ENCODE measurements at places on chromosomes 1 and 21.

DNA sequence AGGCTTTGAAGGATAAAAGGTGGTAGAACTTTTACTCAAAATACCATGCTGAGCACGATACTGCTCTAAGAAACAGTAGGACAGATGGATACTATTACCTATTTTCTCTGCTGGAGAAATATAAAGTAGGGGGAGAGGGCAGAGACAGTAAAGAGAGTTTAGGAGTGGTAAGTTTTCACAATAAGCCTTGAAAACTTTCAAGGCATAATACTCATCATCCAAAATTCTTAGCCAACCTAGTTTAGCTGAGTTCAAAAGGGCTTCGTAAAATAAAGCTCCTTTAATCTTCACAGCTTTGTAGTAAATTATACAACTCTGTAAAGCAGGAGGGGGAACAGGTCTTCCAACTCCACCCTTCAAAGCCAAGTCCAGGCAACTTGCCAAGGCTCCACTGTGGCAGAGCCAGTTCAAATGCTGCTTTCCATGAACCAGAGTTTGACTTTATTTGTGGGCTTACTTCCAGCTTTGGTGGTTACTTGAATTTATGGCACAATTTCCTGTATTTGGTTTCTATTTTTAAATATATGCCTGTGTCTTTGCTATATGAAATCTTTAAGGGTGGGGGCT, 15.5 kb downstream of the TEX38 start:
- DNase-seq, result peak; percentile 27

DNA sequence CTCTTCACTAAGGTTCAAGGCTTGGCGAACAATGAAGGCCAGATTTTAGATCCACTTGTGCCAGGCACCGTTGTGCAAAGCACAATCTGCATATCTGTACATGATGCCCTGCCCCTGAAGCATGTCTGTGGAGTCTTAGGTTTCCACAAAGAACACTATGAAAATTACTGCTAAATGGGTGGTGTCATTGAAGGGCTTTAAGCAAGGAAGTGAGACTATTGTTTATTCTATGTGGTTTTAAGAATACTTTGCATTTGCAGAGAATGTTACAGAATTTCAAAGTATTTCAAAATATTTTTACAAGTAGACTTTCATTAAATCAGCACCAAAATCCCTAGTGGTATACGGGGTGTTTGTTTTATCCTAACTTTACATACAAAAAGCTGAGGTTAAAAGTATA, 8.8 kb downstream of the TSEN15 start:
- no peak for DNase-seq

DNA sequence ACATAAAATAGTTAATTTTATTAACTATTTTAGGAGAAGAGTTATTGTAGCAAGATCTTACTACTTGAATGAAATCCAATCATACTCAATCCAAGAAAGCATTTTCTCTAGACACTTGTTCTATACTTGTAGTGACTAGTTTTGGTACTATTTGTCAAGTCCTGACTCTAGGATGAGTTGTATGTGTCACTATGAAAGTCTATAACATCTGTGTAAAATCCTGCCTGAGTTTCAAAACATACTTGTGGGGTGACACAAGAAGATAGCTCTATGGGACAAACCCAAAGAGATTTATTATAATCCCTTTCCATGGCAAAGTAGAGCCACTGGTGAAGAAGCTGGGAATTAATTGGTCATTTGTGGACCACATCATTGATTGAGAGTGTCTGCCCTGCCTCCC, 1042.2 kb upstream of the ADGRL4 start:
- no peak for DNase-seq

DNA sequence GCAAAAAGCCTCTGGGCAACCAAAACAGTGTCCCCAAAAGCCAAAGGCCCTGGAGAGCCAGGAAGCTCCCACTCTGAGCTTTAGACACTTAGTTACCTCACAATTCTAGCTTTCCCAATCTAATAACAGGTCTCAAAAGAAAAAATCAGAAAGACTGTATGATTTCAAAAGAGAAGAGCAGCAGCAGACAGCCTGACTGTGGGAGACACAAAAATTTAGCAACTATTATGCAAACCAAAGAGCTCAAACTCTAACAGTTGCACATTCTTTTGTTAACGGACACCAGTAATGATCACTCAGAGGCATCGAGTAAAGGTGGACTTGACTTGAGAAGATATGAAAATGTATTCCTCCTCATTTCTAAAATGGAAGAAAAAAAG, 160.1 kb downstream of the SLC45A1 start:
- no peak for DNase-seq

DNA sequence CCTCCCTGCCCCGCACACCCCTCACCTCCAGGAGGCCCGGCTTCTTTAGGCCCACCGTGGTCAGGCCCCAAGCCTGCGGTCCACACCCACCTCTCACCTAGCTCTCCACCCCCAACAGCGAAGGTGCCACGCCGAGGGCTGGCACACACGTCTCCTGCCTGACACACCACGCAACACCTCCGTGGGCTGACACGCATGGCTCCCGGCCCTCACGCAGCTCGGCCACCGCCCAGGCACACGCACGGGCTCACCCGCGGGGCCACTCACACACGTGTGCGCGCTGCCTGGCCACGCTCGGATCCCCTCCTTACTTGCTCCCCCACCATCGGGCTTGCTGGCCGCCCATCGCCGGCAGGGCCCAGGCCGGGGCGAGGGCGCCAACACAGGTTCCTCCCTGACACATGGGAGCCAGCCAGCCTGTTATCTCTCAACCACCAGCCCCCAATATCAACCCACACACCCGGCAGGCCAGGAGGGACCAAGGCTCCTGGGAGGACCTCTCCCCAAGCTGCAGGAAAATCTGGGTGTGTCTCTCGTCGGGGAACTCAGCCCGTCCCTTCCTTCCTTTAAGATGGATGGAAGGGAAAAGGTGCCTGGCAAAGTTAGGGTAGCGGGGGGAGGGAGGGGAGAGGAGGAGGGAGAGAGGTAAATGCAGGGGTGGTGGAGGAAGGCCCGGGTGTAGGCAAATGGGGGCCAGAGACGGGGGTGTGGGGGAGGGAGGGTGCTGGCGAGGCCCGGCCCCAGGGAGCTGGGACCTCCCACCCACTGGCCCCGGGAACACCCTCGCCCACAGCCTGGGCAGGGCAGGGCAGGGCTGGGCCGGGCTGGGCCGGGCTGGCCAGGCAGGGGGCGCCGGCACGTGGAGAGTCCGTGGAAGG, 546 bp downstream of the ELOVL1 start:
- no peak for DNase-seq

DNA sequence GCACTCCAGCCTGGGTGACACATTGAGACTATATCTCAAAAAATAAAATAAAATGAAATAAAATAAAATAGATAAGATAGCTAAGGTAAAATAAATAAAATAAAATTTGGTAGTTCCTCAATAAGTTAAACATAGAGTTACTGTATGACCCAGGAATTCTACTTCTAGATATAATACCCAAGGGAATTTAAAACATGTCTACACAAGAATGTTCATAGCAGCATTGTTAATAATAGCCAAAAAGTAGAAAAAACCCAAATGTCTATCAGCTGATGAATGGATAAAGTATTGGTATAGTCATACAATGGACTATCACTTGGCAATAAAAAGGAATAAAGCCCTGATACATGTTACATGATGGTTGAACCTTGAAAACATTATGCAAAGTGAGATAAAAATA, 47.8 kb downstream of the CEP350 start:
- no peak for DNase-seq

- DNase-seq, result peak; percentile 30
Observed at GRCh38 chr1:116910379-116911187, 867 bp downstream of the PTGFRN start.

DNA sequence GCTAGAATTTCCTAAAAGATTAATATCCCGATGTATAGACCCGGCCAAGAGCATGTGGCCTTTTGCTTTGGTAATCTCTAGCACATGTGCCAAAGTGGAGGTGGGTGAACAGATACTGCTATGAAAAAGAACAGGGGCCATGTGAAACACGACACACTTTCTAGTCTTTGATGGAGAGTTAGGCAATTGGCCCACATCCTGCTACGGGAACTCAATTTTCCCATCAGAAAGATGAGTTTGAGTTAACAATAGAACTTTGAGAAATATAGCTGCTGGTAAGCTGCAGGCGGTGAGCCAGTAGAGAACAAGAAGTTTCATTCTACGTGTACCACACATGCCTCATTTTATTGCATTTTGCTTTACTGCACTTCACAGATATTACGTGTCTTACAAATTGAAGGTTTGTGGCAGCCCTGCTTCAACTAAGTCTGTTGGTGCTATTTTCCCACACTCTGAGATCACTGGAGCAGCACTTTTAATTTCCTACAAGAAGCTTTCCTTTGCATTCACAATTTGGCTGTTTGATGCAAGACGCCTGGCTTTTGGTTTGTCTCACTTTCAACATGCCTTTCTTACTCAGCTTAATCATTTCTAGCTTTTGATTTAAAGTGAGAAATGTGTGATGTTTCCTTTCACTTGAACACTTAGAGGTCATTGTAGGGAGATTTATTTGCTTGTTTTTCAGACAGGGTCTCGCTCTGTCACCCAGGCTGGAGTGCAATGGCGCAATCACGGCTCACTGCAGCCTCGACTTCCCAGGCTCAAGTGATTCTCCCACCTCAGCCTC, 46.3 kb downstream of the HTR6 start:
- DNase-seq, result no peak

DNA sequence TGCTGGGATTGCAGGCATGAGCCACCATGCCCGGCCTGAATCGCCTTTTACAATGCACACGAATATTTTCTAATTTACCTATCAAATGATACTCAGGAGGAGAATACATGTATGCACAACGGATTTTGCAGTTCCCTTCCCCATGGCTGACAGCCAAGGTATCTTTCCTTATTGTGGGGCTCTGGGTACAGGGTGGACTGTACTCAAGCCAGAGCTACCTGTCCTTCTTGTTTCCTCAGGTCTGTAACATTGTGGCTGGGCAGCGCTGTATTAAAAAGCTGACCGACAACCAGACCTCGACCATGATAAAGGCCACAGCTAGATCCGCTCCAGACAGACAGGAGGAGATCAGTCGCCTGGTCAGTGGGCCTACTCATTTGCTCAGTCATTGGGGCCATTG, 18.2 kb downstream of the AGO1 start:
- no peak for DNase-seq

- no peak for DNase-seq
Observed at GRCh38 chr1:117321680-117322609, 45.3 kb upstream of the MAN1A2 start.

GRCh38 chr1:220733086-220733601, 15.0 kb upstream of the MTARC2 start:
- DNase-seq, result peak; percentile 80

DNA sequence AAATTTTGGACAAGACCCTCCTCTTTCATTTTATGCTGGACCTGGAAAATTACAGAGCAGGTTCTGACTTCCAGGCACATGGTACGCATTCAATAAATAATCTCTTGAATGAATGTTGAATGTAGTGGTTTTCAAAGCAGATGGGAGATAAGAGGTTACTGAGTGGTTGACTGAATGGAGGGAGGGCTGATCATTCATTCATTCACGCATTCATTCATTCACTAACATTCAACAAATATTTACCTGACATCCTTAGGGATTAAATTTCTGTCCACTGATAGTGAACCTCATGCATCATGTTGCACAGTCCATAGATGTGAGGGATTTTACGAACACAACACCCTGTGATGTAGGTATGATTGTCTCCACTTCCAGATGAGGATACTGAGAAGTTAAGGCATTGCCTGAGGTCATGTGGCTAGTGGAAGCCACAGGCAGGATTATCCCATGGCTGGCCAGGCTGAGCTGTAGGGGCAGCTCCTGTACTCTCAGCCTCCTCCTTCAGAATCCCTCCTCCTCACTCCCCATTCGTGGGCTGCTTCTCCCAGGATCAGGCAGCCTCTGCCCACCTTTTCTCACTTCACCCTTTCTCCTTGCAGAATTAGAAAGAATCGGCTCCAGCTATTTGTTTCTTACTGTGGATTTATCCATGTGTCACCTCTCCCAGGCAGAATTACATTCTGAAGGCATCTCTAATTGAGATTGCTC, 48.4 kb upstream of the ATP5PO start:
- no peak for DNase-seq

- DNase-seq, result no peak
Observed at GRCh38 chr1:22286491-22286890, 143.6 kb upstream of the WNT4 start.

GRCh38 chr1:183870351-183871077, 65.6 kb downstream of the RGL1 start:
- no peak for DNase-seq

GRCh38 chr1:5509664-5510452, 482.4 kb downstream of the NPHP4 start:
- DNase-seq, result no peak

- DNase-seq, result no peak
Observed at GRCh38 chr1:99548943-99549605, 96.8 kb upstream of the PALMD start.

GRCh38 chr1:89259283-89259971, 13.2 kb downstream of the GBP5 start:
- no peak for DNase-seq

GRCh38 chr1:96660503-96660902, 61.1 kb upstream of the PTBP2 start:
- no peak for DNase-seq

- DNase-seq, result no peak
Observed at GRCh38 chr1:201069636-201070035, 42.6 kb downstream of the CACNA1S start.

DNA sequence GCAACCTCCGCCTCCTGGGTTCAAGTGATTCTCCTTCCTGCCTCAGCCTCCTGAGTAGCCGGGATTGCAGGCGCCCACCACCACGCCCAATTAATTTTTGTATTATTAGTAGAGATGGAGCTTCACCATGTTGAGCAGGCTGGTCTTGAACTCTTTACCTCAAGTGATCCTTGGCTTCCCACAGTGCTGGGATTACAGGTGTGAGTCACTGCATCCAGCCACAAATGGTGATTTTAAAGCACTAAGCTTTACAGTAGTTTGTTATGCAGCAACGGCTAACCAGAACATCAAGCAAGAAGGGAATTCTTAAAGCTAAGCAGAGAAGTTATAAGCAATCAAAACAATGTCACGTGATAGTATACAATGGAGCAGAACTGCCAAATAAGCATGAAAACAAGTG, 65.7 kb downstream of the NVL start:
- no peak for DNase-seq

DNA sequence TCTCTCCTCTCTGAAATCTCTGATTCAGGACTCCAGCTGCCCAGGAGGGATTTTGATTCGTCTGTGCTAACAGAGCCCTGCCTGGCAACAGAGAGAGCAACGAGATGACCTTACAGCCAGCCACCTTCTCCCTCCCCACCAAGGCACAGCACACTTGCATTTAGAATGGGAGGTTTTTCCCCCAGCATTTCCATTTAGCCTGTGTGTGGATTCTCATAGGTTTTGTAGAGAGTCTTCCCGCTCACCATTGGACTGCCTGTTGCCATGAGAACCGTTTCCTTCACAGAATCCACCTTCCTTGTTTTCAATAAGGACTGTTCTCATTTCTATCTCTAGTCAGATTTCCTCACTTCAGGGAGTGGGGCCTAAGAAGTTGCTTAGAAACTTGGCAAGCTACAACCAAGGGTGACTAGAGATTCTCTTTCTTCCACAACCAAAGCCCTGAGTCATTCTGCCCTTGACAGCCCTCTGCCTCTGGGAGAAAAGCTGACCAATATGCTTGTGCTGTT, 5.8 kb upstream of the IKBKE start:
- no peak for DNase-seq
